Vagina (tissue), 2 donors: ENCODE measurements at places on chromosomes 12 and 14.

DNA sequence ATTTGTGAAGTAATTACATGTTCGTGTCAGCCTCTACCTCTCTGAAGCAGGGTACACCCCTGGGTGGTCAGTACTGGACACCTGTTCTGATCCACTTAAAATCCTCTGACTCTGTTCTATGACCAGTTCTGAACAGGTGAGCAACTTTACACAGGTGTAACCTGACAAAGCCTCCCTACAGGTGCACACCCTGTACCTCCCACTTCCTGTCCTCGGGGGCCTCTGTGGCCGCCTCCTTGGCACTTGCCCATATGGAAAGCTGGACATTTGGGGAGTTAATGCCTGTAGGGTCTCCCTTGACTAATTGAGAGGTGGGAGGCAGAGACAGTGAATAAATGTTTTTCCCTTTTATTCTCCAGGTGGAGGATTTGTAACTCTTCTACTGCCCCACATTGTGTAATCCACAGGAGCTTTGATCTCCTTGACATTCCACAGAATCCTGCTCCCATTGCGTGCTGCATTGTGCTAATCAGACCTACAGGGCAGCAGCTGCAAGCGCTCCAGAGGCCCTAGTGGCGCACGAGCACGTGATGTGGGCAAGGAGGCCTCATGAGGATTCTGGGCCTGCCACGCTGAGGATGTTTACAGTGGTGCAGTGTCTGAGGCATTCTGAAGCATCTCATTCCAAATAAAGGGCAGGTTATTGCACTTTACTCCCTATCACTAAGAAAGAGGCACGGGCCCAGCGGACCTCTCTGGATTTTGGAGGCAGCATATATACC, 45.8 kb upstream of the BATF start:
- DNase-seq, result no peak

- no peak for DNase-seq
Observed at GRCh38 chr12:110658878-110659277, 30.0 kb downstream of the HVCN1 start.

GRCh38 chr12:6213969-6214368, 13.8 kb downstream of the CD9 start:
- DNase-seq, result no peak

- peak; percentile 49 for DNase-seq
Observed at GRCh38 chr14:105711841-105712460, 185.6 kb downstream of the TMEM121 start.

DNA sequence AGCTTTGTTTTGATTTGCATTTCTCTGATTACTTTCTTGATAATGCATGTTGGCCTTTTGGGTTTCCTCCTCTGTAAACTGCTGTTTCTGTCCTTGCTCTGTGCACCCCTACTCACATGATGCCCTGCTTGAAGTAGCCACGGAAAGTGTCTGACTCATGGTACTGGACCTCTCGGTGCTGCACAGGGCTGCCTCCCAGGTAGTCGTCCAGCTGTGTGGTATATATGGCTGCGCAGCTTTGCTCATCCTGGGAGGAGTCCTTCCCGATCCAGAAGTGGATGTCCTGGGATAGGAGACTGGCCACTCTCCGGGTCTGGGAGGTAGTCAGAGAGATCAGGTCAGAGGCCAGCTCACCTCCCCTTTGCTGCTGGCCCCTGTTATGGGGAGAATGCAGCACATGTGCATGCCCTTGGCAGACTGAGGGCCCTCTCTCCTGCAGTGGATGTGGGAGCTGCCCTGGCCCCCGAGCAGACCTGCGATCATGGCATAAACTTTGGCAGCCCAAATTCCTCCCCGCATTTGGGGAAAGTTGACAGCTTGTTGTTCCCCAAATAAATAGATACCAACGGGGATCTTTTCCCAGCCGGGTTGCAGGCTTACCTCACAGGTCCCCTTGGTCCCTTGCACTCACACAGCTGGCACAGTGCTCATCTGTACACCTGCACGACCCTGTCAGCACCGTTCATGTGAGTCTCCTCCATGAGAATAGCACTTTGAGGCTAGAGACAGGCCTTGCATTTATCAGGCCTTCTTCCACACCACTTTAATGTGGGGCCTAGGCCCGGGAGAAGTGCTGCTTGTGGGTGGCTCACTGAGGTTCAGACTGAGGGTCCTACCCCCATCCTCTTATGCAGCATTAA, 5.2 kb downstream of the AVIL start:
- DNase-seq, result no peak

- DNase-seq, result no peak
Observed at GRCh38 chr14:60326274-60326673, 77.3 kb downstream of the PPM1A start.

GRCh38 chr14:76078501-76078900, 73.2 kb upstream of the GPATCH2L start:
- no peak for DNase-seq
